ENCODE measurements at places on chromosomes 5 and 9. TPM values are rescaled to one million over a fixed set of nuclear protein-coding genes. Genes with fewer than 3 reads are reported as not detected.

GABRA1 gene
- not detected for total RNA-seq

LEAP2 gene
- 1.6 TPM for total RNA-seq

CCIN gene
- total RNA-seq: 0.05 TPM

LCN15 gene
- not detected for total RNA-seq

SHC3 gene
- 0.32 TPM for total RNA-seq

NCS1 gene
- 54.5 TPM for total RNA-seq

AFAP1L1 gene
- total RNA-seq: 8.1 TPM
